ENCODE measurements at places on chromosomes 1 and 21.

GRCh38 chr1:31617218-31617915 lies at the start of gene HCRTR1:
HCRTR1 (plus strand) TSS chr1:31617689; CDS start chr1:31619193, 1,504 bp downstream.
- no peak for DNase-seq

- DNase-seq: no peak
Observed at GRCh38 chr1:3504822-3505153, 50.3 kb downstream of the ARHGEF16 start.

DNA sequence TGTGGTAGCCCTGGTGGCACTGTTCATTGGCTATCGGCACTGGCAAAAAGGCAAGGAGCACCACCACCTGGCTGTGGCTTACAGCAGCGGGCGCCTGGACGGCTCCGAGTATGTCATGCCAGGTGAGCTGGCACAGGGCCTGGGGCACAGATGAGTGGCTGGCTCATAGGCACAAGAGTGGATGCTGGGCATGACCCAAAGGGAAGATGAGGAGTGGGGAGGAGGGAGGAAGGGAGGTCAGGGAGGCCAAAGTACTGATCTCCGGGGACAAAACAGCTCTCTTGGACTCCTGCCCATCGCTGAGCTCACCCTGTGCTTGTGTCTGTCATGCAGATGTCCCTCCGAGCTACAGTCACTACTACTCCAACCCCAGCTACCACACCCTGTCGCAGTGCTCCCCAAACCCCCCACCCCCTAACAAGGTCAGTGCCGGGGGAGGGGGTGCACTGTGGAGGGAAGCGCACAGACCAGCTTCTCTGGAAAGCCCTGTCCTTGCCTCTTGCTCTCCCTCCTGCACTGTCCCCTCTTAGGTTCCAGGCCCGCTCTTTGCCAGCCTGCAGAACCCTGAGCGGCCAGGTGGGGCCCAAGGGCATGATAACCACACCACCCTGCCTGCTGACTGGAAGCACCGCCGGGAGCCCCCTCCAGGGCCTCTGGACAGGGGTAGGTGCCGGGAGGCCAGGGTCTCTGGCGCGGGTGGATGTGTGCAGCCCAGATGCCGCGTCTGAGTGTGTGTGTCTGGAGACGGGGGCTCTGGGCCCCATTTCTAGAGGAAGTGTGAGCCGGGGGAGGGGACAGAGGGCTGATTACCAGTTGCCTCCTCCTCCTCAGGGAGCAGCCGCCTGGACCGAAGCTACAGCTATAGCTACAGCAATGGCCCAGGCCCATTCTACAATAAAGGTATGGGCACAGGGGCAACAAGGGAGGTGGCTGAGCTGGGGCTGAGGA lies 7.3 kb upstream of the LRRC71 start:
- no peak for DNase-seq

GRCh38 chr1:177488722-177489121 lies 318.0 kb downstream of the BRINP2 start:
- DNase-seq: no peak

DNA sequence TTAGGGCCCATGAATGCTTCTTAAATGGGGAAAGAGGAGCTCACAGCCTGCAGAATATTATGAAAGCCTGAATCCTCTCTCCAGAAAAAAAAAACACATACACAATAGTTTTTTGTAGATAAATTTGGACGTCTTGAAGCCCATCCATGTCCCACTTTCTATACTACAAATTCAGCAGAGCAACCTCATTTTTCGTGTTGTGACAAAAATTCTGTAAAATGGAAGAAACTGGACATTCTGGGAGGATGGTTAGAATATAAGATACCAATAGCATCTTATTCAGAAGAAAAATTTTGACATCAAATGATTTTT lies 102.1 kb downstream of the ZNF281 start:
- DNase-seq: no peak

DNA sequence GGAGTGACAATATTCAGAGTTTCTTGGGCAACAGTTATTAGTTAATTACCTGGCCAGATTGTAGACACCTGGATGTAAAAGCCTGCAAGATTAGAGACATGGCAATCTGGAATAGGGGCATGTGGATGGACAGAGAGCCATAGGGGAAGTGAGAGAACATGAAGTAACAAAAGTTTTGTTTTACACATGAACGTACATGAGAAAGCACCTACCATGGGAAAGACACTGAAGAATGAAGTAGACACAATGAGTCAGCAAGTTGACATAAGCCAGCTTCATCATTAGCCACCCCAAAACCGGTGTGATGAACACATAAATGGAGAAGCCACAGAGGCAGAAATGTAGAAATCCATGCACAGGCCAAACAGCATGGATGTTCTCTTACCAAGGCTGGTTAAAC lies 462.1 kb upstream of the C1orf87 start:
- no peak for DNase-seq

GRCh38 chr1:116375148-116375886 lies 2.3 kb downstream of the ATP1A1 start:
- peak; percentile 43 for DNase-seq

GRCh38 chr1:22801761-22802160 lies 91.1 kb downstream of the EPHB2 start:
- DNase-seq: no peak

- no peak for DNase-seq
Observed at GRCh38 chr21:42230636-42231035, 11.7 kb downstream of the ABCG1 start.

- DNase-seq: peak; percentile 88
Observed at GRCh38 chr1:204198348-204199340, 2.4 kb upstream of the KISS1 start.

- DNase-seq: no peak
Observed at GRCh38 chr1:4794020-4794780, 139.8 kb downstream of the AJAP1 start.

DNA sequence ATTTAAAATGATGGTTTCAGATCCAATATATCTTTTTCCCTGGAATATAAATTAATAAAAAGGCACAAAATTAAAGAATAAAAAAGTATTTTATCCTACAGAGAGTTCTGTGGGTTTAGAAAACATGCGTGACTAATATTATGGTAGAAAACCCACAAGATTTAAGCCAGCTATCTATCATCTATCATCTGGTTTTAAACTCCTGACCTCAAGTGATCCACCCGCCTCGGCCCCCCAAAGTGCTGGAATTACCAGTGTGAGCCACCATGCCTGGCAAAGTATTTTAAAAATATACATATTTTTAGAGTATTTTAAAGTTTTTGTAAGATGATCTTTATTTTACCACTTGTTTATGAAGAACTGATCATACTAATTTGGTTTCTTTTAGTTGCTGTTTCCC lies 79.5 kb downstream of the NRIP1 start:
- DNase-seq: no peak

- DNase-seq: no peak
Observed at GRCh38 chr1:41726899-41727748, 191.6 kb downstream of the HIVEP3 start.

GRCh38 chr1:7932524-7933138 lies 8.0 kb downstream of the TNFRSF9 start:
- DNase-seq: no peak

- peak; percentile 25 for DNase-seq
Observed at GRCh38 chr1:207603777-207604176, 41.2 kb upstream of the CR1L start.

DNA sequence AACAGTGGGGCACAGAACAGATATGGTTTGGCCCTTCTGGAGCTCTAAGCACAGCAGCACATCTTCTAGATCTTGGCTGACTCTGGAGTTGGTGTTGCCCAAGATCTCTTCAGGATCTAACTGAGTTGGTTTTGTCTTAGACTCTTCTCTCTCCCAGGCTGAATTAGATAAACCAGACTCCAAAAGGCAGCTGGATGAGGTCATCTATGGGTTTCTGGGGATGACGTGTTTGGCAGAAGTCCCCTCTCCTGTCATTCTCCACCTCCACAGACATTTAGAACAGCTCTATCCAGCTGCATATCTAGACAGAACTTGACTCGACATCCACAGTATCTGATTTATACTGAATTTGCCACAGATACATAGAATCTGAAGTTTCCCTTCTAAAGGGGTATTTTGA lies 75.3 kb downstream of the ST6GALNAC5 start:
- DNase-seq: no peak

DNA sequence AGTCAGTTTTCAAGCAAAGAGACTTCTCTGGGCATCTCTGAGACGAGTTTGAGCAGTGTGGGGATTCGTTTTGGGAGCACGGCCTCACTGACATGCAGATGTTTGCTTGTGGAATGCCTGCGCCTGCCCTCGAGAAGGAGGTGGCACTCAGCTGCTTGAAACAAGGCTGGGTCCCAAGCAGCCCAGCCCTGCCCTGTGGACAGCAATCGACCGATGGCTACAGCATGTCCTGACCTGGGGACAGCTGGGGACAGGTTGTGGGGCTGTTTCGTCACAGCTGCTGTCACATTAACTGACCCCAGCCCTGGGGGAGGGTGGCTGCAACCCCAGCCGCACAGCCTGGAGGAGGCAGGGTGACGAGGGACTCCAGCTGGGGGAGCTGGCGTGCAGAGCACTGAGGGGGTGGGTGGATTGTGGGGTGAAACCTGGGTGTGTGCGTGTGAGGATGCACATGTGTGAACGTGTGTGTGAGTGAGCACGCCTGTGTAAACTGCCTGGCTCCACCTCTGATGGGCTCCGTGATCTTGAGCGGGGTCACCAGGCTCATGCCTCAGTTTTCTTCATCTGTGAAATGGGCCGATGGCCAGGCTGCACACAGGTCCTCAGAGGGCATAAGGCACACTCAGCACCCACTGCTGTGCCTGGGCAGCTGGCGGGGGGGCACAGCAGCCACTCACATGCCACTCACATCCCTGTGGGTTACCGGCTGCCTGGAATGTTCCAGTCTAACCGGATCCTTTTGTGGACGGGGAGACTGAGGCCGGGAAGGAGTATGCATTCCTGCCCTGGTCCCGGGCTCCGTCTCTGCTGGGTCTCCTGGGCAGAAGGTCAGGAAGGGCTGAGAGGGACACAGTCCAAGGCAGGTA lies 49.3 kb downstream of the COL18A1 start:
- DNase-seq: no peak

DNA sequence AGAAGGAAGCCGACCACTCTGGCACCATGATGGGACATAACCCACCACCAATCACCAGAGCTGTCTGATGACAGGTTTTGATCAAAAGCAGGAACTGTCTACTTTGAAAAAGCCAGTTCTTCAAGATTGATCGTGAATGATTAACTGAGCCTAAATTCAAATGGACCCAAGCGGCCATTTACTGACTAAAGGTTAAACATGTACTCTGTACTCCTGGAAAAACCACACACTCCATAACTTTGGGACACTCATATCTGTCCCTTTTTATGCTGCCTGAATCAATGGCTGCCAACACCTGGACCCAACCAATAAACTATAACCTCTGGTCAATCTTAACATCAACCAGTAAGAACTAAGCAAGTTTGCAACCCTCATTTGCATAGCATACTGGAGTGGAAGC lies 206.6 kb downstream of the URB2 start:
- no peak for DNase-seq

DNA sequence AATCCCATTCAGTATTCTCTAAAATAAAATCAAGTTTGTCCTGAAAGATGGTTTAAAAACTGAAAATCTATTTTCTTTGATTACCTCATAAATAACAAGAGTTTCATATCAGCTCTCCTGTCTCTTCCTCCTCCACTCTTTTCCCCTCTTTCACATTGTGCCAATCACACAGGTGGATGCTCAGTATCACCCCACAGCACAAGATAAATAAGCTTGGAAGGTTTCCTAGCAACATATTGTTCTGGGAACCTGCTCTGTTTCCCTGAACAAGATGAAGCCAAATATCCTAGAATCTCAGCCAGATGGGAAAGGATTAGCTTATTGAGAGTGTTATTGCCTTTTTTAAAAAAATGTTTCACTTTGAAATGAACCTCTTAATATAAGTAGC lies 45.7 kb upstream of the CACYBP start:
- no peak for DNase-seq

- DNase-seq: no peak
Observed at GRCh38 chr1:2306151-2306978, 78.2 kb downstream of the SKI start.
